ENCODE measurements at places on chromosomes 16 and 17. TPM values are rescaled to one million over a fixed set of nuclear protein-coding genes. Genes with fewer than 3 reads are reported as not detected.
A peak's percentile ranks its signal among the peaks of the same experiment; 100 is the strongest.

RAI1 gene
- 24.4 TPM for total RNA-seq

KRT39 gene
- not detected for total RNA-seq

OR4D1 gene
- 0.50 TPM for total RNA-seq

RFFL gene
- 29.1 TPM for total RNA-seq

DHODH gene
- 18.3 TPM for total RNA-seq

PRR29 gene
- total RNA-seq, result 0.97 TPM

MYOCD gene
- total RNA-seq, result not detected

- no peak overlapping the region for H3K4me3 ChIP-seq
- DNase-seq, result no peak
- H3K4me1 ChIP-seq, result peaks cover 35% of the 10 kb centered on the region
- no peaks in the 10 kb centered on the region for H3K27me3 ChIP-seq
- no peaks in the 10 kb centered on the region for H3K36me3 ChIP-seq
Measured at GRCh38 chr17:17699491-17699890, 18.2 kb downstream of the RAI1 start.

DNA sequence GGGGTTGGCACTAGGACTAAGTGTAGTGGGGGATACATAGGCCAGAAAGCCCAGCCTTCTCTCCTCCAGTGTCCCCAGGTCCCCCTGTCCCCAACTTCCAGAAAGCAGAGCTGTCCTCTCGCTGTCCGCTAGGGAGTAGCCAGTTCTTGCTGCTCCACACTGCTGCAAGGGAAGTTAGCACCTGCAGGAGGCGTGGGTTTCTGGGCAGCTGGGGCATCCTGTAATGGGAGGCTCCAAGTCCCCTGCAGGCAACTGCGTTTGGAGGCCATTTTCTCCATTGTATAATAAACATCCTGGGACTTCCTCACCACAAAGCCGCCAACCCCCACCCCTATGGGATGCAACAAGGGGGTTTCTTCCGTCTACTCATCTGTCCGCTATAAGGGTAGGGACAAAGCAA lies 1.7 kb downstream of the RPRML start:
- peaks cover 33% of the 10 kb centered on the region for H3K27me3 ChIP-seq
- no peaks in the 10 kb centered on the region for H3K36me3 ChIP-seq
- H3K4me1 ChIP-seq, result peaks cover 9% of the 10 kb centered on the region
- no peak overlapping the region for H3K27ac ChIP-seq
- no peak overlapping the region for H3K4me3 ChIP-seq

- H3K36me3 ChIP-seq, result peaks cover 16% of the 10 kb centered on the region
- H3K27ac ChIP-seq, result peak overlapping the region; percentile 52
- peaks cover 50% of the 10 kb centered on the region for H3K4me1 ChIP-seq
- peak overlapping the region; percentile 89 for H3K4me3 ChIP-seq
Measured at GRCh38 chr17:79010304-79010646, 711 bp upstream of the CANT1 start.

Measured in activated CD8-positive, alpha-beta T cell treated with anti-CD3 and anti-CD28 coated beads, Interleukin-2, amount 10 ng/mL, durations not matched to agents 7 days and 5 days (primary cell).